ENCODE measurements at places on chromosomes 11 and 22.

DNA sequence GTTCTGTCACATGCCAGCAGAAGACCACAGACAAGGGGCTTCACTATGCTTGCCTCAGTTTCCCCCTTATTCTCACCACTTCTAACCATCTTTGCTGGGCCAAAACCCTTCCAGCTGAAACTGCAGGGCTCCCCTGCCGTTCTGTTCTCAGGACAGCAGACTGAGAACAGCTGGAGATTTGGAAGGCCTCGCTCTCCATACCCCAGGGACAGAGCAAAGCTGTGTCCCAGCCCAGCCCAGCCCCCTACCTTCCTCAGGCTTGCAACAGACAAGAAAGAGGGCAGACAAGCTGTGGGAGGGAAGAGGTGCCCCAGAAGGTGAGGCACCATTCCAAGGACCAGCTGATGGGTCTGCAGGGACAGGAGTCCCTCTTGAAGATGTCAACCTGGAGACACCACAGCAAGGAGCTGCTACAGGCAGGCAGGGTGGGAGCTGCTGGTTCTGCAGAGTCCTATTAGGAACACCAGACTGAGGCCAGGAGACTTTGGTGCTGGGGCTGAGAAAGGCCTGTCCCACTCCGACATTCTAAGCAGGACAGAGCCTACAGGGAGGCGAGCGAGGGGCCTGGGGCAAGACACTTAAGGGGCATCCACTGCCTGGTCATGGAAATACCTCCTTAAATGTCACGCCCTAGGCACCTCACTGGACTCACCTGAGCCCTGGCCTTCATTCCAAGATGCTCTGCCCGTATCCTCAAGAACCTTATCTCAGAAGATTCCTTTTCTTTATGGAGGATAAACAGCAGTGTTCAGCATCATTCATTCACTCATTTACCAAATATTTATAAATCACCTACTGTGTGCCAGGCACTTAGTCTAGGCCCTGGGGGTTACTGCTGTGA, 6.9 kb downstream of the SCN2B start:
- DNase-seq: no peak

GRCh38 chr22:20822240-20822639, 36.4 kb downstream of the PI4KA start:
- no peak for DNase-seq

- DNase-seq: no peak
These were observed 94.8 kb upstream of the FAT3 start for GRCh38 chr11:92129811-92130210.

GRCh38 chr11:88360141-88360540, 22.6 kb upstream of the CTSC start:
- DNase-seq: no peak

- DNase-seq: no peak
These were observed 134.3 kb upstream of the C11orf58 start for GRCh38 chr11:16603890-16604793.

GRCh38 chr11:108654994-108655631, 9.8 kb upstream of the DDX10 start:
- peak; percentile 74 for DNase-seq

DNA sequence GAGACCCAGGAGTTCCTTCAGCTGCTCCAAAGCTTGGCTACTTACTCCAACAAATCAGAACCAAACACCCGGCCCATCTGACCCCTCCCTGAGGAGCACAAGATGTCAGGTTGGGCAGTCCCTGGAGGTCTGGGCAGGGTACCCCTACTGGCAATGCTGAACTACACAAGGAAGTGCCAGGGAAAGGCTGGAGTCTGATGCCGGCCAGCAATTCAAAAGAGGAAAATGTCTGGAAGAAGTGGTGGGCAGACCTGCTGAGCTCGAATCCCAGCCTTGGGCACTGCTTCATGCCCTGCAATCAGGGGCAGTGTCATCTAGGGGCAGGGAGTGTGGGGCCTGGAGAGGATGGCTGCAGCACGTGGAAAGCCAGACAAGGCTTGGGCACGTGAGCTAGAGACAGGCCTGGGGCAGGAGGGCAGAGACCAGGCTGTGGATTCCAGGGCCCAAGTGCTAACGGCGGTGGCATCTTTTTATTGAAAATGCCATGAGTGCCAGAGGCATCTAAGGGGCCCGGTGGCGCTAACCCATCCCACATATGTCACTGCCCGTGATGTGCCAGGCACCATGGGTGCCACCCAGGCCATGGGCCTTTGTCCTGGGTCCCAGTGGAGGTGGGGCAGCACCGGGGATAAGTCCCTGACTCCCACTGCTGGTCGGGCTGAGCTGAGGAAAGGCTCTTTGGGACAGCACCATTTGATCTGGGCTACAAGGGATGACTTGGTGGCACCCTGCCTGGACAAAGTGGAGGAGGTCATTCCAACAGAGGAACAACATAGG, 97.9 kb upstream of the PITPNB start:
- DNase-seq: no peak

- DNase-seq: peak; percentile 78
These were observed 77.9 kb upstream of the TOP3B start for GRCh38 chr22:22060200-22061084.

- DNase-seq: no peak
These were observed 61.0 kb upstream of the TTC12 start for GRCh38 chr11:113253406-113253805.

- DNase-seq: no peak
These were observed 2.5 kb downstream of the AMOTL1 start for GRCh38 chr11:94770563-94771120.

- DNase-seq: peak; percentile 69
These were observed 446 bp downstream of the VSTM5 start for GRCh38 chr11:93849751-93850593.

- DNase-seq: no peak
These were observed 61.6 kb downstream of the MORC2 start for GRCh38 chr22:30906946-30907345.

DNA sequence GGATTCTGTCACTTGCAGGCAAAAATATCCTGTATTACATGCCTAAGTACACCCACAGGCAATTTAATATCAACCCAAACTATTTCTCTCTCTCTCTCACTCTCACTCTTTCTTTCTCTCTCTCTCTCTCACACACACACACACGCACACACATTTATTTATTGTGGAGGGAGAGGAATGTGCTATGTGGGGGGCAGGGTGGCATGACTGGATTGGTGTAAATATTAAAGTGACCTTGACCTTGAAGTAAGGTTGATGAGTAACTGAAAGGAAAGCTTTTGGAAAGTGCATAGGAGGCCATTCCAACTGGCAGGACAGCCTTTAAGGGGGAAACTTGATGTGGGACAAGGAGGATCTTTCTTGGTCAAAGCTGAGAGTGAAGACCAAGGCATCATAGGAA, 589.7 kb upstream of the KIRREL3 start:
- DNase-seq: no peak

- no peak for DNase-seq
These were observed 4.1 kb upstream of the CABP7 start for GRCh38 chr22:29715705-29716104.

GRCh38 chr22:47154621-47155081, 392.2 kb downstream of the TBC1D22A start:
- no peak for DNase-seq

Data from hematopoietic multipotent progenitor cell treated with erythropoietin and hydrocortisone succinate and interleukin-3 and kit ligand, for 6 days (in vitro differentiated cells).